Left renal pelvis (tissue), 4 donors: ENCODE measurements at places on chromosomes 16 and 17.
A peak's percentile ranks its signal among the peaks of the same experiment; 100 is the strongest.

GRCh38 chr16:67257486-67258160 is 8.8 kb downstream of the SLC9A5 start:
- DNase-seq: no peak

- DNase-seq: no peak
Measured at GRCh38 chr17:2295575-2295974, 8.0 kb downstream of the SMG6 start.

DNA sequence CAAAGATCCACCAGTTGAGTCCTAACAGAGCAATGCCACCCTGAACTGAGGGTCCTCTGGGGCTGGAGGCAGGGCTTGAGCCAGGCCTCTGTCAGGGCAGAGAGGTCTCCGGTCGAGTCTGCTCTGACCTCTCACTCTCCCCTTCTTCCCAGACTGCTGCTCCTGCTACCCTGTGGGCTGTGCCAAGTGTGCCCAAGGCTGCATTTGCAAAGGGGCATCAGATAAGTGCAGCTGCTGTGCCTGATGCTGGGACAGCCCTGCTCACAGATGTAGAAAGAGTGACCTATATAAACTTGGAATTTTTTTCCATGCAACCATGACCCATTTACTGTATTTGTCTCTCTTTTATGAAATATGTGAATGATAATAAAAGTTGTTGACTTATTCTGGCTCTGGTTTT is 2.4 kb upstream of the MT1B start:
- no peak for DNase-seq

DNA sequence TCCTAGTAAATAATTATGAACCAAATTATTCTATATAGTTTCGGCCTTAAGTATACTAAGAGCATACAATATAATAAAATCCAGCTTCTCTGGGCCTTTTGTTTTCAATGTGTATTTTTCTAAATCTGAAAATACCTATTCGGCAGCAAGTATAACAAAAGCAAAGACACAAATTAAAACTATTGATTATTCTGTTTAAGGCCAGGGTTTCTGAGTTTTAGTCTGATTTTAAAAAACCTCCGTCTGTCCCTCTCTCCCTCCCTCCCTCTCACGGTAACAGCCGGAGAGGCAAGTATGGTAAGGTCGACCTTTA is 1.5 kb downstream of the TOB1 start:
- DNase-seq: no peak

DNA sequence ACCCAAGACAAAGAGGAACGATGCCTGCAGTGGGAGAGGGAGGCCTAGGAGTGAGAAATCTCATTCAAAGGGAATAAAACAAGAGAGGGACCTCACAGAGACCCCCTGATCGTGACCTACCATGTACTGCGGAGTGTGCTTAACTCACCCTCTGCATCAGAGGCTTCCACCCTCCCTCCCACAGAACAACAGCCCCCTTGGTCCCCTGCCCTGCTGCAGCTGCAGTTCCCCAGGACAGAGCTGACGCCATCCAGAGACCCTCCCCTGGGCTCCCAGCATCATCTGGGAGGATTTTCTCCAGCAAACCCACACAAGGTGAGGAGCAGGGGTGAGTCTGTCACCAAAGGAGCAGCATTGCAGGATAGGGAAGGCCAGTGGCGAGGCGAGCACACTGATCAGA is 39.8 kb downstream of the TLE7 start:
- no peak for DNase-seq

GRCh38 chr17:27976331-27976730 is 66.1 kb upstream of the NLK start:
- no peak for DNase-seq

GRCh38 chr16:69294051-69294450 is 17.1 kb upstream of the VPS4A start:
- no peak for DNase-seq

GRCh38 chr16:22299036-22299435 is 1.8 kb downstream of the POLR3E start:
- no peak for DNase-seq

GRCh38 chr17:29566473-29567303 is at the start of gene ABHD15:
Gene ABHD15, minus strand, starts transcription at chr17:29567037. Its CDS starts 71 bp downstream, at chr17:29566966.
- DNase-seq: no peak

GRCh38 chr16:11053916-11054460 is 109.6 kb downstream of the CLEC16A start:
- no peak for DNase-seq

GRCh38 chr16:490768-491167 is 36.7 kb upstream of the CAPN15 start:
- DNase-seq: no peak

DNA sequence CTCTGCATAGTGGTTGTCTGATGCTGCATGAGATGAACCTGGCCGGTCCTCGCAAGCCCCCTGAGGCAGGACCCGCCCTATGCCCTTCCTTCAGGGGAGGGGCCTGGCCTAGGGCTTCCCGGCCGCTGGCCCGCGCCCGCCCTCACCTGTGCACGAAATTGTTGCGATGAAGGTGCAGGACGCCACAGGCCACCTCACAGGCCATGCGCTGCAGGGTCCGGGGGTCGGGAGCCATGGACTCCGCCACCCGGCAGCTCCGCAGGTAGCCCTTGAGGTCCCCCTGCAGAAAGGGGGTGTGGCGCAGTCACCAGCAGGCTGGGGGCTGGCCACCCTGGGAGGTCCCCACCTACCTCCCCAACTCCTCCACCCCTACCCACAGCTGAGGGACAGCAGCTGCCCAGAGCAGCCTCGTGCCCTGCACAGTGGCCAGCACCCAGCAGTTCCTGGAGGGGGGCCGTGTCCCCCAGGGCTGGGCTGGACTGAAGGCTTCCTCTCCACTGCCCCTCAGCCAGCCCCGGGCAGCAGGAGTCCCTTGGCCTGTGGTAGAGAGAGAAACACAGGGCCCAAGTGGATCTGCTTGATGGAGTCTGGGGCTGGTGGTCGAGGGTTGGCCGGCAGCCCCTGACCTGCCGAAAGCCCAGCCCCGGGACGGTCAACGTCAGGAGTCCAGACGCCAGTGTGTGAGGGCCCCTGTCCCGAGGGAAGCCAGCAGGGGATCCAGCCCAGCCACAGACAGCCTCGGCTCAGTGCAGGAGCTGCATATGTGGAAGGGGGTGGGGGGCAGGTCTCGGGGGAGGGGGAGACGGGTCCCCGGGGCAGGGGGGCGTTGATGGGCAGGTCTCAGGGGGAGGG is 38.8 kb upstream of the PVALEF start:
- DNase-seq: no peak

- no peak for DNase-seq
Measured at GRCh38 chr16:82088483-82088882, 53.4 kb downstream of the HSD17B2 start.

DNA sequence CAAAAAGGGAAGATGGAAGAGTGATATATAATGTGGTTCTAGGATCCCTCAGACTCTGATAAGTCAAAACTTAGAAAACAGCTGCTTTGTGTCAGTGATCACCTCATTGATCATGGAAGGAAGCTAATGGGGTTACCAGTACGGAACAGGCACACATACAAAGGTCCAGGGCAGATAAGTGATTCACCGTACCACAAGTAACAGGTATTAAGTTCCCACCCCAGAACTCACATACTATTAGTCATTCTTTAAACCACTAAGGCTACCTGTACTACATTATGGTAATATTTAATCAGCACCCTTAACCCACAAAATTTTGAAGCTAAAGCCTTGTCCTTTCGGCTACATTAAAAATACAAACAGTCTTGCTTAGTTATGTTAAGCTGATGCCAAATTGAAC is 17.4 kb downstream of the RNF43 start:
- DNase-seq: no peak

DNA sequence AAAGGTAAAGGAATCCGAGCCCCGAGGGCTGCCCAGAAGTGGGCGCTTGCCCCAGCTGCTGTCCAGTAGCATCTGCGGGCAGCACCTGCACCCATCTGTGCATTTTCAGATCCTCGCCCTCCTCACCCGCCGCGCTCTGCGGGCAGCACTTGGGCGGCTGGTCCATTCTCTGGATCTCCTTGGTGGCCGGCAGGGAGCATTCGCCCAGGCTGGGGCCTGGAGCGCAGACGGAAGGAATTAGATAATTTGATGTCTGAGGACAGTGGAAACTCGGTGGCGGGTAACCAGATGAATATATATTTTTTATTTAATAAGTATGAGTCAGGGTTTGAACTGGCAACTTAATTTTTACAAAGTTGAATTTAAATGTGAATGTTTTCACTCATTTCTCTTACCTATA is 88.5 kb downstream of the NPIPB11 start:
- no peak for DNase-seq

DNA sequence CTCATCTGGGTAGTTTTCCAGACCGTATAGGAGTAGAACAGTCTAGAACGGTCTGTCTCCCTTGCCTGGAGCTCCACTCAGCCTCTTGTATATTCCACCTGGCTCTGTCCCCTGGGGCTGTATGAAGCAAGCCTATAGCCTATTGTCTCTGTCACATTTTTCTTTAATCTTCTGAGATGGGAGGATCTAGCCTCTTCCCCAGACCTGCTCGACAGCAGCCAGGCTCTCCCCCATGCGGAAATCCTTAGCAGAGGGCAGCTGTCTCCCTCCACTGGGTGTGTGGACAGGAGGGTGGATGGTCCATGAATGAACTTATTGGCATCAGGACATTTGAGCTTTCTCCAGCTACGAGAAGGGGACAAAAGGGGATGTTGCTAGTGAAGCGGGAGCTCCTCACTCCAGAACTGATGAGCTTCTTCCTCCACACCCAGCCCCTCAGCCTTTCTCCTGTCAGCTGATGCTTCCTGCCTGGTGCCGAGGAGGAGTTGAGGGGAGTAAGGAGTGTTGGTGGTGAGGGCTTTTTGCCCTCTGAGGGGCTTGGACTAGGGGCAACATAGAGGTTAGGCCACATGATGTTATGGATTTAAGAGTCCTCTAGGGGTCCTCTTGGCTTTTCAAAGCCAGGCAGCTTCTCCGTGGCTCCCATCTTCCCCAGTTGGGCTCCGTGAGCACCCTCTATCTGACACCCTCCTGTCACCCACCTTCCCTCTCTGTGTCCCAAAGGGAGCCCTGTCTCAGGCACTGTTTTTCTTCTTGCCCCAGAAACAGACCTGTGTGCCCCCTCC is 28.0 kb downstream of the ARHGAP23 start:
- DNase-seq: no peak

- DNase-seq: no peak
Measured at GRCh38 chr17:57708410-57708809, 36.7 kb downstream of the CCDC182 start.

DNA sequence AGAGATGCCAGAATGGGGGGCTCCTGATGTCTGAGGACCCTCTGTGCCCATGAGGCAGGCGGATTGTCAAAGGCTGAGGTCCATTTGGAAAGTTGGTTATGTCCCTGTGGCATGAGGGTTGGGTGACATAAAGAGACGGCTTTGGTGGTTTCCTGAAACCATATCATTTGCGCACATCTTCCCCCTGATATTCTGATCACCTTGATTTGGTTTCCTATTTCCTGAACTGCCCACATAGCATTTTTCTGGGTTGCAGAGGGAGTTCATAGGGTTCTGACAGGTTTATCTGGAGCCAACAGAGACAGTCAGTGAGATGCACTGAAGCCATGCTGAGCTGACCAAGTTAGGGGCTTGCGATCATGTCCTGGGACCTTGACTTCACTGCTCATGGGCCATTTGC is 15.7 kb upstream of the RNF222 start:
- DNase-seq: no peak

DNA sequence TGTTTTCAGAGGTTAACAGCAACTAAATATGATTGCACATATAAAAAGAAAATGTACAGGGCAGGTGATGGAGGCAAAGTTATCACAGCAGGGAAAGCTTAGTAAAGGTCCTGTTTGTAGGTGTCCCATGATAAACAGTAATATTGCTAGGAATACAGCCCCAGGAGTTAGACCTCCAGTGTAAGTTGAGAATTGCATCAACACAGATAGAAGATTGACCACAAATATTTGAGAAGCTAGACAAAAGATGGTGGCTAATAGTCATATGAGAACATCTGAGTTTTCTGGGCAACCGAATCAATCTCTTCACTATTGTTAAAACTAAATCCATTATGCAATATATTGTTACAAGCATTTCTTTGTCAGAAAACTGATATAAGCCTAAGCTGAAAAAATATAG is 152.6 kb downstream of the CDH11 start:
- DNase-seq: no peak

GRCh38 chr16:83898463-83899271 is at the start of gene MLYCD:
Gene MLYCD, plus strand, starts transcription at chr16:83899115. Its CDS starts 30 bp downstream, at chr16:83899145.
- DNase-seq: peak; percentile 35

DNA sequence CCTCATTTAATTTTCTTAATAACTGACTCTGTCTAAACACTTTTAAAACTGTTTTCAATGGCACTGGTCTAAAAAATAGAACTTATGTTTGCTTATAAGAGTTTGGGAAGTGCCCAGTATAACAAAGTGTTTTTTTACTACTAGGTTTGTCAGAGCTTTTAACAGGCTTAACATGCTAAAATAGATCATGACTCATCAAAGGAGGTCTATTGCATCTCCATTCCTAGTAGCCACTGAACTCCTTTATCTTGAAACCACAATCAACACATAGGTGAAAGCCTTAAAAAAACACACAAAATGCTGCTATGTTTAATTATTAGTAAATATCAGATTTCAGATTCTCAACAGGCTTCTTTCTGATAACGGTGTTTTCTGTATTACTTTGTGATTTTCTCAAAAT is 196.4 kb upstream of the KIF2B start:
- no peak for DNase-seq

- no peak for DNase-seq
Measured at GRCh38 chr16:988471-989353, 7.1 kb downstream of the SOX8 start.

DNA sequence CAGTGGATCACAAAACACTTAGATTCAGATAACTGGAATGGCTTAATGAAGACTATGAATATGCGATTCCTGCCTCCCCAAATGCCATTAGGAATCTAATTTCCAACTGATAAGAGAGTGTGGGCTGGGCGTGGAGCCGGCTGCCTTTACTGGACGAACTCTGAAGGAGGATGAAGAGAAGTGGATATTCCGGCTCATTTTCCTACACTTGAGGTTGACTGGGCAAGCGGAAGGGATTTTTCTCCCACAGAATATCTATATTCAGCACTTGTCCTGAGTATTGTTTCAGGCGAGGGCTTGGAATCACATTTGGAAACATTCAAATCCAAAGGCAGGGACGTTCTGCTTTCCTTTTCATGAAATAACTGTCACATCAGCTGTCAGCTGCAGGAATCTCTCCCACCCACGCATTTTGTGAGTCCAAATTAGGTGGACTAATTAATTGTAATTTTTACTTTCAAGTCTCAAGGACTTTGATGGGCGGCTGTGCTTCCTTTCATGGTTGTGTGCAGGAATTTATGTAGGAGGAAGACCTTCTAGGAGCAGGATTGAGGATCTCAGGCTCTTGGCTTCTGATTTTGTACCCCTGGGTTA is 138.5 kb downstream of the PITPNC1 start:
- no peak for DNase-seq

DNA sequence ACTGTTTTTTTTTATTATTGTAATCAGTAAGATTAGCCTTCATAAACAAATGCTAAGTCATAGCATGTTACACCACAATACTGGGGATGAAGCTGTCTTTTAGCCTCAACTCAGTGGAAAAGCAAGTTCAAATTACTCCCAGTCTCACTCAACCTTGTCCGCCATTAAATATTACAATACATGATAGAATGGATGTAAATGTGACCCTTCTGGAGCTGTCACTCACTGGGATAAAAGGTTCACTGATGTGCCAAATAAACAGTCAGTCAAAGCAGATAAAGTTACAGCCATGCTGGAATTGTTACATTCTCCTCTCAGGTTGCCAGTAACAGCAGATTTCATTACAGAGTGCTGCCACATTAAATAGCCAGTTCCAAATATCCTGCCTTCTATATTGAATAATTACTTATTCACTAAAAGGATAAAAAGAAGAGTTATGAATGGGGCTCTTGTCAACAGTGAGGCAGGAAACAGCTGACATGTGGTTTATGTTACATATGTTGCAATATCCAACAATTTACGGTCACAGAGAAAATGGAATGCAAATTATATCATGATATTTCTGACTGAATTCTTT is 53.4 kb downstream of the BRIP1 start:
- DNase-seq: no peak

GRCh38 chr16:29699324-29700219 is 20.6 kb downstream of the QPRT start:
- no peak for DNase-seq
